ENCODE measurements at places on chromosomes 13 and 19.

- no peak for DNase-seq
Observed at GRCh38 chr19:5089283-5089682, 120.4 kb downstream of the KDM4B start.

GRCh38 chr13:81770868-81771505 is 1430.1 kb upstream of the SPRY2 start:
- no peak for DNase-seq

GRCh38 chr19:10848230-10848856 is at the start of gene C19orf38:
TSS of gene C19orf38 (plus strand) at chr19:10848415. CDS start at chr19:10848509, 94 bp downstream.
- no peak for DNase-seq

- no peak for DNase-seq
Observed at GRCh38 chr13:112210371-112210770, 143.4 kb downstream of the SOX1 start.

DNA sequence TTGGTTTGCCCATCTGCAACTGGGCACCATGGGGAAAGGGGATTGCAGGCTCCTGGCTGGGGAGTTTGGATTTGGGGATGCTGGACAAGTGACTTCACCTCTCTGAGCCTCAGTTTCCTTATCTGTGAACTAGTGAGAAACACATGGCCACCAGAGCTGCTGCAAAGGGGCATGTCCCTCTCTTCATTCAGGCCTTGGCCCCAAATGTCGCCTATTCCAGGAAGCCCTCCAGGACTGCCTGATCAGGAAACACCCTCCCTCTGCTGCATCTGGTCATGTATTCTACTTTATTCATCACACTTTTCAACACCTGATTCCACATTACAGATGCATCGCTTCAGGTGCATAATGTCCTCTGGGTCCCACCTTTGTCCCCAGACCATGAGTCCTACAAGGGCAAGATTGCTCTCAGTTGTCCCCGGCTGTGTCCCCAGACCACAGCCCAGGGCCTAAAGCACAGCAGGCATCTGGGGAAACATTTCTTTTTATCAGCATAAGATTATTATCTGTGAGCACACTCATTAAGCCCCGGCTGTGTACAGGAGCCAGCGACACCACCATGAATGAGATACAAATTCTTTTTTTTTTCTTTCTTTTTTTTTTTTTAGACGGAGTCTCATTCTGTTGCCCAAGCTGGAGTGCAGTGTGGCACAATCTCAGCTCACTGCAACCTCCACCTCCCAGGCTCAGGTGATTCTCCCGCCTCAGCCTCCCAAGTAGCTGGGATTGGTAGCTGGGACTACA is 37.5 kb downstream of the ARRDC2 start:
- DNase-seq = no peak

Measured in fibroblast of mammary gland (primary cell).